ENCODE measurements at places on chromosomes 4 and X.

- DNase-seq = no peak
Observed at GRCh38 chrX:40151211-40152172, 53.7 kb upstream of the BCOR start.

DNA sequence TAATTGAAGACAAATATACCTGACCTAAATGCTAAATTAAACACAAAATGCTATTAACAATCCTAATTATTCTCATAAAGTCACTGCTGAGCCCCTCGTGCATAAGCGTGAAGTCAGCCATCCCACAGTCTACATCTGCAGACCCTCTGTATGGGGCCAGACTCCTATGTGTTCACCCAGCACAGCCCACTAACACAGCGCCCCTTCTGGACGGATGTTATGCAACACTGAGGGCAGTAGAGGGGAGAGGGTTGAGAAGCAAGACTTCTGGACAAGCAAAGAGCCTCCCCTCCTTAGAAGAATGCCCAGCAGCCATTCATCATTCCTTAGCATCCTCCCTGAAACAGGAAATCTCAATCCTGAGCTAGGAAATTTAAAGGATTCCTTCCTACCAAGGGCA lies 7.9 kb downstream of the TRPC3 start:
- DNase-seq = no peak

GRCh38 chr4:147737623-147738022 lies 5.7 kb downstream of the ARHGAP10 start:
- no peak for DNase-seq

GRCh38 chr4:115234405-115235093 lies 121.1 kb upstream of the NDST4 start:
- no peak for DNase-seq

DNA sequence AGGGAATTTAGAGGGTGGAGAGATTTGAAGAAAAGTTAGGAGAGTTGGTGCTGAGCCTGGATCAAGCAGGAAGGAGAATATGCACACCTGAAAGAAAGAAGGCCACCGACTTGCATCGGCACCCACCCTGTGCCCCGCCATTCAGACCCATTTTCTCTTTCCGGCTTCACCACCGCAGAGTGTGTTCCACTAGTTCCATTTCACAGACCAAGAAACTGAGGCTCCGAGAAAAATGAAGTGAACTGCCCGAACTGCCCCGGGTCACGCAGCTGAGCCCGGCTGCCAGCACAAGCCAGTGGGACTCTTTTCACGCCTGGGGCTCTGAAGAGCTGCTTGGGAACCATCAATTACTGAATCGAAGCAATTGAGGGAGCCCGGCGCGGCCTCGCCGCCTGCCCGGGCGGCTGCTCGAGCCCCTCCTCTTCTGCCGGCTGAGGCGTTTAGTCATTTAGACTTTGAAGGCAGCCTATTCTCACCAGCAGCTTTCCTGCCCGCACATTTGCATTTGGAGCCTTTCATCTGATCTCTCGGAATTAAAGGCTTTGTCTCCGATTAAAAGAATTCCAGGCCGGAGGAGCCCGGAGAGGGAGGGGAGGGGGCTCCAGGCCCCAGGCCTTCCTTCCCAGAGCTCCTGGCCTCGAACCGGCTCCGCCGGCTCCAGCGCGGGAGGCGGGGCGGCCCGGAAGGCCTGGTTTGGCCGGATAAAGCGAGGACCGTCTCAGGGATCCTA lies 140.2 kb upstream of the PJA1 start:
- no peak for DNase-seq

Measured in mesenteric fat pad (tissue), 1 donor.